ENCODE measurements at places on chromosomes 16 and 17.

DNA sequence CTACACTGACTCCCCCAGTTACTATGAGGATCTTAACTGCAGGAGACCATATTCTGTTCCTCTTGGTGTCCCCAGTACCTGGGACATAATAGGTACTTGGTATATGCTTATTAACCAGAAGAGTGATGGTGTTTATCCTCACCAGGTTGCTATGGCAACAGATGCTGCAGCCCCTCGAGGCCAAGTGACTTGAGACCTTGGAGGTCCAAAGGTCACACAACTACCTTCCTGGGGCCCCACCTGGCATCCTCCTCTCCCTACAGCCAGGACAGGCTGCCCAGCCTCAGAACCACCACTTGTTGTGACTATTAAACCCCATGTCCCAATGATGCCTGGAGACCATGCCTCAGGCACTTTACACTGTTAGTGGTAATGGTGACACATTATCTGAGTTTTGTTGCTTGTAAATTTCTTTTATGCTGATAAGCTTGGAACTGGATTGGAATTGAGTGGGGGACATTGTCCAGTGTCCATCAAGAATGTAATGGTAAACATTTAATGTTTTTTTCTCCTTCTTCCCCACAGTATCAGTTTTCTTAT, 189.4 kb downstream of the CCDC182 start:
- no peak for DNase-seq

DNA sequence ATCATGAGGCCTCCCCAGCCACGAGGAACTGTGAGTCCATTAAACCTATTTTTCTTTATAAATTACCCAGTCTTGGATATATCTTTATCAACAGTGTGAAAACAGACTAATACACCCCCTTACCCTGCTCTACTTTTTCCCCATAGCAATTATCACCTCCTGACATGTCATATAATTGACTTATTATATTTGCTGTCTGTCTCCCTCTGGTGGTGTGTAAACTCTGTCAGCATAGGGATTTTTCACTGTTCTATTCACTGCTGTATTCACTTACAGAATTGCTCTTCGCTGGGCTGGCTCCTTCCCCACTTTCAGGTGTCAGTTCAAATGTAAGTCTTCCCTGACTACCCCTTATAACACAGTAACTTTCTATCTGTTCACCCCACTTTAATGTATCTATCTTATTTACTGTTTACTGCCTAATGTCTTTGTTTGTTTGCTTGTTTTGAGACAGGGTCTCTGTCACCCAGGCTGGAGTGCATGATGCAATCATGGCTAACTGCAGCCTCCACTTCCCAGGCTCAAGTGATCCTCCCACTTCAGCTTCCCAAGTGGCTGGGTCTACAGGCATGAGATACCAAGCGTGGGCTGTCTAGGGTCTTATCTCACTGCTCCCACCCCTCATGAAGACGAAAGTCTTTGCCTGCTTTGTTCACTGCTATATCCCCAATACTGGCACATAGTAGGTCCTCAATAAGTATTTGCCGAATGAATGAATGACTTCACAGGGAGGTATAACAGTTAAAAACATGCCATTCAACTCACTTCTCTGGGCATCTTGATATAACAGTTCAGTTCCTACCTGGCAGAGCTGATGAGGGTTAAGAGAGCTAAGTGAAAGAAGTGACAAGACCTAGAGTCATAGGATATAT, 52.4 kb upstream of the CDH3 start:
- DNase-seq = no peak

DNA sequence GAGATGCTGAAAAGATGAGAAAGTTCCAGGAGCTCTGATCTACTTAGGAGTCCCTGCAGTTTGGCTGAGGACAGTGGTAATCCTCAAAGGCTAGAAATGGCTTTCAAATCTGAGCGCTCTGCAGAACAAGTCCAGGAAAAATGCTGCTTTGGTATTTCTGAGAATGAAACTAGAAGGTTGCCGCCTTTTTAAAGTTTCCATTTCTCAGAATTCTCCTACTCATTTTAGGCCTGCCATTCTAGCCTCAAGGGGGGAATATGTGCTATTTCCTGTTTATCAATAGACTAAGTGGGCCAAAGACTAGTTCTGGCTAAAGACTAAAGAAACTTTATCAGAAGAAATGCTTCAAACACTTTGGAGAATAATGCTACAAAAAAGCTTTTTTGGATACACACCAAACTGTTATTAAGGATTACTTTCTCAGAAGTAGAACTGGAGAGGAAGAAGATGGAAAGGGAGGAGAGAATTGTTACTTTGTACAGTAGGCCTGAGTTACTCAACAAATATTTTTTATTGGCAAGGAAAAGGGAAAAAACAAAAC, at the start of gene SLFN12L:
Gene SLFN12L (minus strand): TSS at position 78 of the 541 bp plus-strand sequence. CDS start 15,314 bp downstream, outside the sequence.
- no peak for DNase-seq

GRCh38 chr16:87295259-87295658, 21.9 kb downstream of the C16orf95 start:
- DNase-seq = no peak

GRCh38 chr17:39212841-39213480, 12.8 kb downstream of the STAC2 start:
- DNase-seq = no peak

DNA sequence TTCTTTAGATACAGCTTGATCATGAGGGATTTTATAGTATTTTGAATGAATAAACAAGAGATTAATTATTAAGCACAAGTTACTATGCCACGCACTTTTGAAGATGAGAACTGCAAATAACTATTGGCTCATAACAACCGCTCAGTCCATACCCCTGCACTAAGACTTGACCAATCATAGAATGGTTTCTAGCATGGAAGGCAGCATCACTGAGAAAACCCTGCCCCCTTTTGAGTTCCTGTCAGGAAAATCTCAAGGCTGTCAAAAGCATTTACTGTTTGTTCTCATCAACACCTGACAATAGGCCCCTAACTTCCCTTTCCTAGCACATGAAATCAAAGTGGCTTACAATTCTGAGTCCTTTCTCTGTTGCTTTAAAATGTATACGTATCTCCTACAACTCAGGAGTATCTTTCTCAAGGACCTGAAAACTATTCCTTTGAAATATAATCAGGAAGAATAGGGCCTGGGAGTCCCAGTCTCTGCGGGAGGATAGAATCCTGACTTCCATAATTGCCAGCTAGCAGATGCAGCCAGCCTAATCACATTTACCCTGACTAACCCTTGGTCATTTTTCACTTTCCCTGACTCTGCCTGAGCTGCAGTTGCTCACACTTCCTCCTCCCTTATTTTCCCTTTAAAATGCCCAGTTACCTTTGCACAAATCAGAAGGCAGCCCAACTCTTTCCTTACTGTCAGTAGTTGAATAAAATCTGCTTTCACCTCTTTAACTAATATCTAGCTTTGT, 9.1 kb upstream of the MMD start:
- no peak for DNase-seq

DNA sequence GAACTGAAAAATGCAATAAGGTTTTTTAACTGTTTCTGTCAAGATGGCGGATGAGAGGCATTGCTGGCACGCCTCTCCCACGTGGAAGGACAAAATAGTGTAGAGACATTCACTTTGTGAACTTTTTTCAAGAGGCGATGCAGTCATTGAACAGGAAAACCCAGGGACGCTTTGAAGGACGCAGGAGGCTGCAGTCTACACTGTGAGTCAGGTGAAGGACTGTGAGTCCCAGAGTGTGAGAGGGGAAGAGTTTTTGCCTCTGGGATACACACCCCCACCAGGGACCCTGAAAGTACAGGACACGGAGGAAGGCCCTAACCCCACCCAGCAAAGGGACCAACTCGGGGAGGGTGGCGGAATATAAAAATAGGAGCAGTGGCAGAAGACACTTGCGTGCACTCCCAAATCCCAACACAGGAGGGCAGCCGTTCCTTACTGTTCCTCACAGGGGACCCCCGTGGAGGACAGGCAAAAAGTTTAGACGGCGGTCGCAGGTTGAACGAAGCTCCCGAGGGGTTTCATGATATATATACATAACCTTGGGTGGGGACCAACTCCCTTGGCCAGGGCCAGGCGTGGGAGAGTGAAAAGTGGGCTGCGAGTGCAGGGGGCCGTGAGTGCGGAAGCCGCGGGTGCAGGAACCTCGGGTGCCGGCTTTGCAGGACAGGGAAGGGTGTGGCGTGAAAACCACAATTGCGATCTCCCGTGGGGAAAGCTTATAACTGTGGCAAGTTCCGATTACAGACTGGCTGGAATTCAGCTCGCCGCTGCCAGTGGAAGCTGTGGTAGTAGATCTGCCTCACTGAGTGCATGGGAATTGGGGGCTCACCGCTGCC, 82.0 kb upstream of the ALOX12 start:
- DNase-seq = peak; percentile 33

DNA sequence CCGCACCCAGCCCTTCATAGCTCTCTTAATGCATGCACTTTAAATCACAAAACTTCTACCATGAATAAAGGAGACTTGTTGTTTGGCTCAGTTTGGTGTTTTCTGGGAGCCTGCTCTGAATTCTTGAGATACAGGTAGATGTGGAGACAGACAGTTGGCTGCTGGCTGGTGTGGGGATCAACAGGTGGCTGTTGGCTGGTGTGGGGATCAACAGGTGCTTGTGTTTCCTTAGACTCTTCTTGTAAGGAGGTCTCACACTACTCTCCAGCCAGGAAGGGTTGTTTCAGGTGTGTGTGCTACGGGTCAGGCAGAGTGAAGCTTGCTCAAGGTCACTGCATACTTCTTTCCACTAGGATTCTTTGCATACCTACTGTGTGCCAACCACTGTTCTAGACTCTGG, 265.9 kb downstream of the HS3ST4 start:
- no peak for DNase-seq

DNA sequence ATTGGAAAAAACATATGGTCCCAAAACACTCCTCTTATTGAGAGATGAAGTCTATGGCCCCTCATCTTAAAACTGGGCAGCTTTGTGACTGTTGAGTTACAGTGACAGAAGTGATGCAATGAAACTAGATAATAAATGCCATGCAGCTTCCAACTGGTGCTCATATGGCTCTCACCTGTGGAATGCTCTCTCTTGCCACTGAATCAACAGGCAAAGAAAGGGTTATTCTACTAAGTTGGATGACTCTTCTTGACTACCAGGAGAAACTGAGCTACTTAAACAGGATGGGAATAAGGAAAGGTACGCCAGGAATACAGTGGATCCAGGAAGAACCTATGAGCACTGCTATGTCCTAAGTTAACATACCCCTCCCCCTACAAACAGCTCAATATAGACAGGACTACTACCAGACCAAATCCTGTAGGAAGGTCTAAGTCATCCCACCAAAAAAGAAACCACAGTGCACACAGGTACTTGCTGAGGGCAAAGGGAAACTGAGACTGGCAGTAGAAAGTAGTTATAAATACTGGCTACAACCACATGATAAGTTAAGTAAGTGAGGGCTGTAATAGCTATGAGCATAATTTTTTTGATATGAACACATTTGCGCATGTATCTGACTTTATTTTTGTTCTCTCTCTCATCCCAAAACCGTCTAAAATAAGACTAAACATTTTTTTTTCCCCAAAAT, 398.5 kb downstream of the ZFHX3 start:
- no peak for DNase-seq

GRCh38 chr16:21283521-21284289, 5.6 kb upstream of the CRYM start:
- DNase-seq = no peak

DNA sequence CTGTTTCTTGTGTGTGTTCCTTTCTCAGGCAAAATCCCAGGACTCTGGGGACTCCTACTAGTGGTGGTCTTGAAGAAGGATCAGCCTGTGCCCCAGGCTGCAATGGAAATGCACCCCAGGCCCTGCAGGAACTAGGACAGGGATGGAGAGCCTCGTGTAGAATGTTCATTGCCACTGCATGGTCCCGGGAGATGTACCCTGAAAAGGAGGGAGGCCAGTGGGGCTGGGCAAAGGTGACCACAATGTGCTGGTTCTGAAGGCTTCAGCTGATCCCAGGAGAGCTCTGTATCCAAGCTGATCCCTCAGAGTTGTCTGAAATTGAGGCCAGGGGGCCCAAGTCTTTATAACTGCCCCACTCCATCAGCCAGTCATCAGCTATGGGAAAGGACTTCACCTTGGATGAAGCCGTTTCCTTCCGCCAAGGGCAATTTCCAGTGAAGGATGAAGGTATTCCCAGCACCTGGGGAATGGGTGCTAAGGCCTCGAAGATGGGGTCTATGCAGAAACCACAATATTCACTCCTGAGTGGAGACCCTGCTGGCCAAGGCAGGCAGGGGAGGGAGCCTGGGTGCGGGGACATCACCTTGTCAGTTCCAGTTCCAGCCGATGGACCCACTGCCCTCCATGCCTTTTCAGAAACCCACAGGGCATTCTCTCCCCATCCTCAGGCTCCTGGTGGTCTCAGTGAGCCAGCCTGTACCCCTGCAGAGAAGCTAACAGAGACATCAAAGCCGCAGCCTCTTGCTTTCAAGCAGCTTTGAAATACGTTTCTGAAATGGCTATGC, 59.9 kb upstream of the CDH5 start:
- DNase-seq = no peak

- no peak for DNase-seq
Measured at GRCh38 chr17:60315650-60316049, 76.3 kb downstream of the USP32 start.

DNA sequence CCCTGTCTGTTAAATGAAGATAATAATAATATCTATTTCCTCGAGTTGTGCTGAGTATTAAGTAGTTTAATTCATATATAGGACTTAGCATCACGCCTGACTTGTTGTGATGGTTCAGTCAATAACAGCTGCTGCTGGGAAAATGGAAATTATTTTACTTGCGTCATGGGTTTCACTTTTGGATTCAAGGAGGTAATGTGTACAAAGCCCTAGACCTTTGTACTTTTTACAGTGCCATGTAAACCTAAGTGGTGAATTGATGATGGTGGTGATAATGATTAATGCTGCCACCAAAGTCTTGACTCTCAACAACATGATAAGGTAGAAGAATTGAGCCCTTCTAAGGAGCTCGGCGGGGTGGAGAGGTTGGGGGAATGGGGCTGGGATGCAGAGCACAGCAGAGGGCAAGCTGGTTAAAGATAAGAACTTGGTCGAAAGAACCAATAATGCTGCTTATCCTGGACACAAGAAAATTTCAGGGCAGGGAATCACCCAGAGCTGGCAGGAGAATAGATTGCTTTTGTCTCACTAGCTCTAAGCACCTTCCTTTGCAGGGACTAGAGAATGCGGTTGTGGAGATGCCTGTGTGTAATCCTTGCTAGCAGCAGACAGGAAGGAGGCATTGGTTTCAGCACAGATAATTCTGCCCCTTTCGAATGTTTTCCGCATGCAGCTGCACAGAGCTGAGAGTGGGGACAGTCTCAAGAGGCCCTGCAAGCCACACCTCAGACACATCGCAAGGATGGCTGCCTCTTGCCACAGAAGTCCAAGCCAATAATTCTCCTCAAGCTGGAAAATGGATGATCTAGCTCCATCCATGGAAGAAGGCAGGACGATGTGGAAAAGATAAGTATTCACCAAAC, 187.1 kb downstream of the TMEM114 start:
- no peak for DNase-seq
